ENCODE measurements at places on chromosomes 4 and X.

DNA sequence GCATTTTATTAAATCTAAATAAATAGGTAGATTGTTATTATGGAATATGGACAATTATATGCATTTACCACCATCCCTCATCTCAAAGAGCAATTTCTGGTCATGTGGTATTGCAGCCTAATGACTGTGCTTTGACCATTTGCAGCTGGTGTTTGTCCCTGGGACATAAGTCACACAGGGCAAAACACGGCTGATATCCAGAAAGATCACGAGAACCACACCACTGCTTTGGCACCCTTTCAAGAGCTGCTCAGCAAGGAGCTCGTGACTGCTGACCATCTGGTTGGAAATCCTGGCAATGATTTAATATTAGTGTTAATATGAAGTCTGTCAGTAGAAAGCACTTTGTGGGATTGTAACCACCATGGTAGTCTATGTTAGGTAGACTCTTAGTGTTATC is 545.0 kb downstream of the GBA3 start:
- no peak for DNase-seq

- DNase-seq = no peak
Measured at GRCh38 chr4:145639186-145639698, 20.1 kb downstream of the MMAA start.

GRCh38 chr4:41796545-41797210 is 48.2 kb upstream of the PHOX2B start:
- no peak for DNase-seq

- no peak for DNase-seq
Measured at GRCh38 chr4:184896868-184897715, 71.3 kb upstream of the ACSL1 start.

DNA sequence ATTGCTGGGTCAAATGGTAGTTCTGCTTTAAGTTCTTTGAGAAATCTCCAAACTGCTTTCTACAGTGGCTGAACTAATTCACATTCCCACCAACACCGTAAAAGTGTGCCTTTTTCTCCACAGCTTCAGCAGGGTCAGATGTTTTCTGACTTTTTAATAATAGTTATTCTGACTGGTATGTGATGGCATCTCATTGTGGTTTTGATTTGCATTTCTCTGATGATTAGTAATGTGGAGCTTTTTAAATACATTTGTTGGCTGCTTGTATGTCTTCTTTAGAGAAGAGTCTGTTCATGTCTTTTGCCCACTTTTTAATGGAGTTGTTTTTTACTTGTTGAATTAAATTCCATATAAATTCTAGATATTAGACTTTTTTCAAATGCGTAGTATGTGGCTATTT is 257.5 kb upstream of the ANKRD50 start:
- DNase-seq = no peak

GRCh38 chr4:73875401-73875800 is 6.2 kb downstream of the CXCL1 start:
- DNase-seq = no peak

DNA sequence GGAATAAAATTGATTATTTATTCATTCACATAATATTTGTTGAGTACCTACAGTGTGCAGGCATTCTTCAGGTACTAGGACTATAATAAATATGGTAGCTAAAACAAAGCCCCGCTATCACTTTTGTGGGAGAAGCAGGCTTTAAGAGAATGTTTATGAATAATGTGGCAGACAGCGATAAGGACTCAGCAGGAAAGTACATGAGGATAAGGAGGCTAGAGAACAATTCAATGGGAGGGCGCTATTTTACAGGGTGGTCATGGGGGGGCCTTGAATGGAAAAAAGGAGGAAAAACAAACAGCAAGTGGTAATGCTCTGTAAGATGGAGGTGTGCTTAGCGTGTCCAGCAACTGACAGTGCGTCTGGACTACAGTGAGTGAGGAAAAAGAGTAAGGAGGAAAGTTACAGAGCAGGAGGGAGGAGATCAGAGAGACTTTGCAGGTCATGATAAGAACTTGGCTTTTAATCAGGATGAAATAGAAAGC is 264.2 kb upstream of the ETNPPL start:
- DNase-seq = no peak

DNA sequence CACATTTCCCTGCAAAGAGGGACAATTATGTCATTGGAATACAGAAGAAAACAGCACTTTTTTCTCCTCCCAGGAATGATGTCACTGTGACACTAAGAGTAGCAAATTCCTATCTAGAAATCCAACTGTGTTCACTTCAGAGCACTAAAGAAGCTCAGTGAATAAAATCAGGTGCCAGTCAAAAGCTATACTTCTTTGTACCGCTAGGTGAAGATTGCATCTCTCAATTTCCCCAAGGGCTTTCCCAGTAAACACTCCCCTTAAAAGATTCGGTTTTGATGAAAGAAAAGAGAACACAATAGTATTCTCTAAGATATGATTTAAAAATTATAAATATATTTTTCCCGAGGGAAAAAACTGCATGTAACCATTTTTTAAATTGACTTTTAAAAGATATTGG is 104.7 kb upstream of the MID1 start:
- no peak for DNase-seq

DNA sequence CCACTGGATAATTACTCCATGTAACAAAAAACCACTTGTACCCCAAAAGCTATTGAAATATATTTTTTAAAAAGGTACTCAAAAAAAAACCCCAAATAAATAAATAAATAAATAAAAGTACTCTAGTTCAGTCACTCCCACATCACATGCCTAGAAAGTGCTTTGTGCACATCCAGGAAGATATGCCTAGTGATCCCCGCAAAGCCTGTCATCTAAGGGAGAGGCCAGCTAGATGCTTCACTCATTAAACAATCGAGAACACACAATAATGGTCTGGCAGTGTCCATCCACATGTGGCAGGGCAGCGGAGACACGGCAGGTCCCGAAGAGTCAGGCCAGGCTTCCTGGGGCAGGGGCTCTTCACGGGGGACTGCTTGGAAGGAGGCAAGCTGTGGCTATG is 47.6 kb downstream of the RAB33B start:
- DNase-seq = no peak

DNA sequence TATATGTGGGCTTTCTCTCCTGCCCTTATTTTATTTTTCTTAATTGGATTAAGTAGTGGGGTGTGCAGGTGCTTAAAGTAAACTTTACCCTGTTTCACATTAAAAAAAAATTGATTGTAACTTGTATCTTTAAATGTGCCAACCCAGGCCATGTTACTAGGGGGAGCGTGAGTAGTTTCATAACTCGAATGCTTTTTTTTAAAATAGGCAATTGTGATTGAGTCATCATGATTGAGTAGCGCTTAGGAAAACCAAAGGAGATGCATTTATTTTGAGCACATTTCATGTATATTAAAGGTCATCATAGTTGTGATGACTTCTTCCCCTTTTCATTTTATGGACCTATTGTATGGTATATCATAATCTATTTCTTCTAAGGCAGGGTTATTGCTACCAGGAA is 32.2 kb downstream of the GPAT3 start:
- DNase-seq = no peak

DNA sequence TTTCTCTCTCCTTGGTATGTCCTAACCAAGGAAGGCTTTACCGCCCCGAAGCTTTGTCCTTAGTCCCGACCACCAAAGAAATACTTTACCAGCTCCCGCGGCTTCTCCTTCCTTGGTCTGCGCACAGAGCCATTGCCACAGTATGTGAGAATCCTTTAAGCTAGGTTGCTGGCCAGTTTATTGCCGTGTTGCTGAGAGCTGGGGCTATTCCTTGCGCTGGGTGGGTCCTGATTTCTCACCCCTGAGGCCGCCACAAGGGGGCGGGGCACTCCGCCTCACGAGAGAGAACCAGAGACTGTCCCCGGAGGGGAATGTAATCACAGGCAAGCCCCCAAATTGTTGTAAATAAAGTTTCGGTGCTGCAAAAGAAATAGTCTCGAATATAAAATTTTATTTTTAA is 331.0 kb upstream of the PCDH10 start:
- peak; percentile 48 for DNase-seq

- DNase-seq = no peak
Measured at GRCh38 chr4:96524311-96524875, 684.5 kb downstream of the PDHA2 start.

GRCh38 chr4:55613621-55614020 is 21.6 kb upstream of the PDCL2 start:
- no peak for DNase-seq

GRCh38 chr4:109955146-109955545 is 42.5 kb downstream of the EGF start:
- no peak for DNase-seq

- no peak for DNase-seq
Measured at GRCh38 chr4:53859305-53859704, 205.1 kb downstream of the CHIC2 start.

DNA sequence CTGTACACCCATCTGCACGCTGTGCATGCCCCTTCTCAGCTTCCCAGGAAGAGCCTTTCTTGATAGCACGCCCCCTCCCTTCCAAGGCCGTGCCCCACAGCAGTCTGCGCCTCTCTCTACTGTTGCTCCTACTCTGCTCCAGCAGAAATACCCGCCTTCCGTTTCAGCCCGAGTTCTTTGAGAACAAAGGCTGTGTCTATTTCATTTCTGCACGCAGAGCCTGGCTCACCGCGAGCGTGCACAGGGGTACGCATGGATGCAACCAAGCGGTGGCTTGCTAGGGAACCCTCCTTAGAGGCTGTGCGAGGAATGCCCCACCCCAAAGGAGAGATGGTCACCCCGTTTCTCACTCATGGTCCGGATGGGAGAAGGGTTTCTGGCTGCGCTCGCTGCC is 485 bp downstream of the AADAT start:
- no peak for DNase-seq

DNA sequence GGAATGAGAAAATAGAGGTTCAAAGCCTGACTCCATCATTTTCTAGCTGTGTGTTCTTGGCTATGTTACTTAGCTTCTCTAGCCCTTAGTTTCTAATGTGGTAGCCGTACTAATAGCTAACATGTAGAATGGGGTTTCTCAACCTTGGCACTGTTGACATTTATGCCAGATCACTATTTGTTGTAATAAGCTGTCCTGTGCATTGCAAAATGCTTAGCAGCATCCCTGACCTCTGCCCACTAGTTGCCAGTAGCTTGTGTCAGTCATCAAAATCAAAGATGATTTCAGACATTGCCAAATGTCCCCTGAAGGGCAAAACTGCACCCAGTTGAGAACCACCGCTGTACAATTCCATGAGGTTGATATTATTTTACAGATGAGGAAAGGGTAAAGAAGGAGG is 18.3 kb upstream of the ADAMTS3 start:
- no peak for DNase-seq

DNA sequence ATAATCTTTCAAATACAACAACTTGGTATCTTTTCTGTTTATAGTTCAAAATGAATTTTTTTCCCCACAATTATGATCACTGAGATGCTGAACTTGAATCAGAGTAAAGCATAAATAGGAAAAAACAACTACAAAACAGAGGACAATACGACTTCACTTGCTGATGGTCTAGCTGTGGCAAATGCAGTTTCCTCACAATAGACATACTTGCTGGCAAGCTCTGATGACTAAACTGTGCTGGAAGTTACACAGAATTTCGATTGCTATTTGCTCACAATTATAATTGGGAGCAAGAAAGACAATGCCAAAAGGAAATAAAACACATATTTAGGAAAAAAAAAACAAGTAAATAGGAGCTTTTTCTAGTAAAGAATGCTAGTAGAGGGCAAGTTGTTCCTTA is 14.7 kb downstream of the VEGFC start:
- no peak for DNase-seq

DNA sequence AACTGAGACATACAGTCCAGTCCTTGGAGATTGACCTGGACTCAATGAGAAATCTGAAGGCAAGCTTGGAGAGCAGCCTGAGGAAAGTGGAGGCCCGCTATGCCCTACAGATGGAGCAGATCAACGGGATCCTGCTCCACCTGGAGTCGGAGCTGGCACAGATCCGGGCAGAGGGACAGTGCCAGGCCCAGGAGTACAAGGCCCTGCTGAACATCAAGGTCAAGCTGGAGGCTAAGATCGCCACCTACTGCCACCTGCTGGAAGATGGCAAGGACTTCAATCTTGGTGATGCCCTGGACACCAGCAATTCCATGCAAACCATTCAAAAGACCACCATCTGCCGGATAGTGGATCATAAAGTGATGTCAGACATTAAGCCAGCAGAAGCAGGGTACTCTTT is 20.4 kb upstream of the FRMPD3 start:
- DNase-seq = no peak

GRCh38 chr4:8220661-8221450 is 21.8 kb downstream of the SH3TC1 start:
- DNase-seq = no peak

GRCh38 chr4:48336146-48336870 is 5.0 kb upstream of the SLAIN2 start:
- no peak for DNase-seq

- peak; percentile 64 for DNase-seq
Measured at GRCh38 chr4:182897601-182898478, 19.3 kb downstream of the DCTD start.

DNA sequence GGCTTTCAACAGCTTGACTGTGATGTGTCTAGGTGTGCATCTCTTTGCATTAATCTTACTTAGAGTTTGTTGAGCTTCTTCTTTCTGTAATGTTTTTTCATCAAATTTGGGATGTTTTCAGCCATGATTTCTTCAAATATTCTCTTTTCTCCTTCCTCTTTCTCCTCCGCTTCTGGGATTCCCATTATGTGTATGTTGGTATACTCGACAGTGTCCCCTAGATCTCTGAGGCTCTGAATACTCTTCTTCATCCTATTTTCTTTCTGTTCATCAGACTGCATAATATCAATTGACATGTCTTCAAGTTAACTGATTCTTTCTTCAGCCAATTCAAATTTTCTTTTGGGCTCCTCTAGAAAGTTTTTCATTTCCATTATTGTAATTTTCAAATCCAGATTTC is 25.9 kb downstream of the STPG2 start:
- no peak for DNase-seq

DNA sequence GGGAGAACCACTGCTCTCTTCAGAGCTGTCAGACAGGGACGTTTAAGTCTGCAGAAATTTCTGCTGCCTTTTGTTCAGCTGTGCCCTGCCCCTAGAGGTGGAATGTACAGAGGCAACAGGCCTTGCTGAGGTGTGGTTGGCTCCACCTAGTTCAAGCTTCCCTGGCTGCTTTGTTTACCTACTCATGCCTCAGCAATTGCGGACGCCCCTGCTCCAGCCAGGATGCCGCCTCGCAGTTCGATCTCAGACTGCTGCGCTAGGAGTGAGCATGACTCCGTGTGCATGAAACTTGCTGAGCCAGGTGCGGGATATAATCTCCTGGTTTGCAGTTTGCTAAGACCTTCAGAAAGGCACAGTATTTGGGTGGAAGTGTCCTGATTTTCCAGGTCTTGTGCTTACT is 70.9 kb downstream of the MAGEB5 start:
- DNase-seq = no peak

GRCh38 chrX:97369947-97370346 is 486.2 kb downstream of the RPA4 start:
- no peak for DNase-seq

GRCh38 chr4:174213731-174214100 is 69.8 kb downstream of the FBXO8 start:
- no peak for DNase-seq

GRCh38 chrX:18206657-18207056 is 14.0 kb downstream of the BEND2 start:
- DNase-seq = no peak

DNA sequence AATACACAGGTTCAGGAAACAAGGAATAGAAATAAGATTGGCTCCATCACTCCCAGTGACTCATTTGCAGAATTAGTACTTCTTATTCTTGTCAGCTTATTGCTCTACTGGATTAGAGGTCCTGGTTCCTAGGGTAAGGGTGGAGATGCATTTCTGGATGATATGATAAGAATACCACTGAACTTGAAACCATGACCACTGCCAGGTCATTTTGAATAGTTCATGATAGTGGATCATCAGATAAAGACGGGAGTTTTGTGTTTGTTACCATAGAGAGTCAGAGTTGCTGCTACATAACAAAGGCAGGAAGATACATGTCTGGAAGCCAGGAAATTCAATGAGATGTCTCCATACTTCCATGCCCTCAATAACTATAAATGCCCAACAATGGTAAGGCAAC is 109.2 kb upstream of the FAT1 start:
- no peak for DNase-seq

All from NCI-H2029 treated with DMSO at 0.1 percent for 48 hours (cell line).